ENCODE measurements at places on chromosomes 4 and X.
A peak's percentile ranks its signal among the peaks of the same experiment; 100 is the strongest.

- DNase-seq = no peak
Measured at GRCh38 chr4:89334311-89334710, 26.7 kb upstream of the GPRIN3 start.

DNA sequence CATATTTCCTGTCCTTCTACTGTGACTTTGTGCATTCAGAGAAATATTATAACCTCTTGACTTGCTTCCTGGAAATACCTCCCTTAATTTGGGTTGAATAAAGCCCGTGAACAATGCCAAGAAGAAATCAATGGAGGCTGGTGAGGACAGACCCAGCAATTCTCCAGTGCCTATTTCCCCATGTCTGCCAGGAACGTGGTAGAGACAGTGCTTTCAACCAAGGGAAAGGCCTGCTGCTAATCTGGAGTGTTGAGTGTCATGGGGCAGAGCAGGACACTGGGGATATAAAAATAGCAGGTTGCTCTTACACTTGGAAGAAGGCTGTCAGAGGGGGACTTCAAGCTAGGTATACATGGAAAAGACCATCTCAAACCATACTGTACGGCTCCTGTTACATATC, 19.9 kb downstream of the TSC22D3 start:
- no peak for DNase-seq

- DNase-seq = no peak
Measured at GRCh38 chrX:31969714-31970113, 897.9 kb upstream of the FTHL17 start.

GRCh38 chrX:35507701-35508100, 290.4 kb upstream of the MAGEB16 start:
- no peak for DNase-seq

DNA sequence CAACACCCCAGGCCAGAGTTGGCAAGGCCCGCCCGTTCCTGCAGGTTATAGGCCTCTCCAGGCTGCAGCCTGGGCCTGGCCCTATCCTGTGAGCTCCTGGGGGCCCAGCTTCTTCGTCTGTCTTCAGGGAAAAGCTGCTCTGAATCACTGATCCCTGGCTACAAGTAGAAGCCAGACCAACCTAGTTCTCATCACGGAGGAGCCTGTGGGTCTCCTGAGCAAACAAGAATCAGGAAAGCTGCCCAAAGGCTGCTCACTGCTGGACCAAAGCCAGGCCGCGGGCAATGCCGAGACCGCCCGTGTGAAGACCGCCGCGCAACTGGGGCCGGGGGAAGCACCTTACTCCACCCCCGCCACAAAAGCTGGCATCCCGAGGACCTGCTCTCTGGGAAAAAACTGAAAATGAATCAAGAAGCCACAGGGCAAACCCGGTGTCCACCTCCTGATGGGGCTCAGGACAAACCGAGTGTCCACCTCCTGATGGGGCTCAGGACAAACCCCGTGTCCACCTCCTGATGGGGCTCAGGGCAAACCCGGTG, 12.8 kb downstream of the CTBP1 start:
- DNase-seq = no peak

DNA sequence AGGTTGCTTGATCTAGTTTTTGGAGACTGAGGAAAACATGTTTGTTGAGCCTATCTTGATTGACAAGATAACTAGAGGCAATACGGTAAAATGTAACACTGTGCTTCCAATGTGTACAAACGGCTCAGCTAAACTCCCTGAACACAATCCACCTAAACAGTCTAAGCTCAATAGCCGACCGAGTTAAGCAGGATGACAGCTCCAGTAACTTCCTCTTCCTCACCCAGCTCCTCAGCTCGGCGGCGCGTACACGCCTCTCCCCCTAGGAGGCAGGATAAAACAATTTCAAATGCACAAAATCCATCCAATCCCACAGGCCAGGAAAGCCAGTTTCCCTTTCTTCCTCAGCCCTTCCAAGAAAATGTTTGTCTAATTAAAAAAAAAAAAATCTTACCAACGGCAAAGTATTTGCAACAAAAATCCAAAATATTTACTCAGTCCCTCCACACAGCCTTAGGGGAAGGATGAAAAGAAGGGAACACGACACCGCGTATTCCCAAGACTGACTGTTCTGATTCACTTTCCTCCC, 1.0 kb downstream of the CNOT6L start:
- peak; percentile 85 for DNase-seq

DNA sequence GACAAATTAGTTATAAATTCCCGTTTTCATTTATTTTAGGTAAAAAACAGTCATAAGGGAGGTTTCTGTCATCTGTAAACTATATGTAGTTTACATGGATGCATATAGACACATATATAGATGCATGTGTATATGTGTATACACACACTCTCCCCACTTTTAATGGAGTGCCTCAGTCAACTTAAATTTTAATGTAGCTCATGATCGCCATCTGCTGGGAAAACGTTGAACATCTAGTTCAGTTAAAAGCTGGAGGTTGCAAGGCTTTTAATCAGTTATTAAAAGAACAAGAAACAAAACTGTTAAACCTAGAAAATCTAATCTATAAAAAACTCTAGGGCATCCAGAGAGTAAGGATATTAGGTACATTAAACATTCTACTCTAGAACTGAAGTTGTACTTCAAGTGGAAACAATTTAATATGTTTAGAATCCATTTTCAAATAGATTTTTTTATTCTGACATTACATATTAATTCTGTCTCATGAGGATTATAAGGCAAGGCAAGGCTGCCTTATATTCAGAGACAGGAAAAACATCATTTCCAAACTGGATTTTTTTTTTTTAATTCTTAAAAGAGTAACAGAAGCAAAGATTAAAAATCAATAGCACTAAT, 122.6 kb downstream of the SHISA3 start:
- peak; percentile 5 for DNase-seq

GRCh38 chr4:73309211-73309610, 50.6 kb upstream of the ANKRD17 start:
- no peak for DNase-seq

GRCh38 chr4:73721909-73722308, 18.5 kb upstream of the CXCL8 start:
- DNase-seq = no peak

- DNase-seq = peak; percentile 20
Measured at GRCh38 chrX:132489578-132490419, 961 bp upstream of the MBNL3 start.

GRCh38 chrX:12919051-12919450, 12.6 kb downstream of the TLR8 start:
- no peak for DNase-seq

GRCh38 chr4:86603311-86603885, 9.3 kb downstream of the PTPN13 start:
- no peak for DNase-seq

DNA sequence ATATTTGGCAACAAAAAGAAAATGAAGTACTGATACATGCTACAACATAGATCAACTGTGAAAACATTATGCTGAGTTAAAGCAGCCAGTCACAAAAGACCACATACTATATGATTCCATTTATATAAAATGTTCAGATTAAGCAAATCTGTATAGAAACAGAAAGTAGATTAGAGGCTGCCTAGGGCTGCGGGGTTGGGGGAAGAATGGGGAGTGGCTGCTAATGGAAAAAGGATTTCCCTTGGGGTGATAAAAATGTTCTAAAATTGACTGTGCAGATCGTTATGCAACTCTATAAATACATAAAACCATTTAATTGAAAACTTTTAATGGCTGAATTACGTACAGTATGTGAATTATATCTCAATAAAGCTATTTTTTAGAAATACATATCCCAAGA, 46.8 kb downstream of the NEK1 start:
- DNase-seq = no peak

DNA sequence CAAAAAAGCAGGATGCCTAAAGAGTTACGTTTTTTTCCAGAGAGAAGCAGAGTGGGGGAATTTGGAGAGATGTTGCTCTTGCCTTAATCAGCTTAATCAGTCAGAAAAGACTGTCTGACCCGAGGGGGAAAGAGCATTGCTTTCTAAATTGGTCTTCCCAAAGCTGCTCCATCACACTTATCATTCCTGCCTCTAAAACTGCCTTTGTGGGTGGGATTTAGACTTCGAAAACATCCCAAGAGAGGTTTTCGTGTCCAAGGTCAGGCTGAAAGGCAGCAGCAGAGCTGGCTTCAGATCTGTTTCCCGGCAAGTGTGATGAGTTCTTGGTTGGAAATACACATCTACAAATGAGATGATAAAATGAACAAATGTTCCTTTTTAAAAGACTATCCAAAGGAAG, 155.2 kb downstream of the SH2D1A start:
- DNase-seq = no peak

GRCh38 chrX:68199062-68199848, 234.0 kb downstream of the OPHN1 start:
- no peak for DNase-seq

- no peak for DNase-seq
Measured at GRCh38 chr4:76800902-76801301, 97.0 kb downstream of the SOWAHB start.

DNA sequence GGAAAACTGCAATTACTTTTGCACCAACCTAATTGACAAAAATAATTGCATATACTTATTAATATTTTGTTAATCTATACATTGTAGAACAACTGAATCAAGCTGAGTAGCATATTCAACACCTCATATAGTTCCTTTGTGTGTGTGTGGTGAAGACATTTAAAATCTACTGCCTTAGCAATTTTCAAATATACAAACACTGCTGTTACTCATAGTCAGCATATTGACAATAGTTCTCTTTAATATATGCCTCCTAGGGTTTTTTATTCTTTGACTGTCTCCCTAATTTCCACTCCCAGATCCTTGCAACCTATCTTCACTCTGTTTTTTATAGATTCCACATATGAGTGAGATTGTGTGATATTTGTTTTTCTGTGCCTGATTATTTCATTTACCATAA, 426.8 kb downstream of the PPARGC1A start:
- no peak for DNase-seq

GRCh38 chrX:153556767-153557166, 39.3 kb downstream of the ATP2B3 start:
- no peak for DNase-seq

DNA sequence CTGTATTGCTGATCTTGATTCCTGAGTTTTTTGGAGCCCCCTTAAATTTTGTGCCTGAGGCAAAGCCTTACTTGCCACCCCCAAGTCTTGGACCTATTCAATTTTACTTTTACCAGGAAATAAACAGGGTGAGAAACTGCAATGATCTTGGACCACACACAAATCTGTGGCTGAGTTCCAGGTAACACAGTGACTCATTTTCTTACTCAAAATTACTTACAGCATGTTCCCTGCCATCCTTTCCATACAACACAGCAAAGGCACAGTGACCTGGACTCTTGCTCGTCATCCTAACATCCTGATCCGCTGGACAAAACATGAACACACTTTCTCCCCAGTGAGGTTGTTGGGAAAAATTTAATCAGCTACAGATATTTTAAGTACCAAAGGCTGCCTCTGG, 60.7 kb upstream of the S100G start:
- no peak for DNase-seq

- no peak for DNase-seq
Measured at GRCh38 chrX:73448379-73448778, 1.5 kb downstream of the CDX4 start.

GRCh38 chr4:139965789-139966188, 188.2 kb downstream of the MAML3 start:
- DNase-seq = no peak

DNA sequence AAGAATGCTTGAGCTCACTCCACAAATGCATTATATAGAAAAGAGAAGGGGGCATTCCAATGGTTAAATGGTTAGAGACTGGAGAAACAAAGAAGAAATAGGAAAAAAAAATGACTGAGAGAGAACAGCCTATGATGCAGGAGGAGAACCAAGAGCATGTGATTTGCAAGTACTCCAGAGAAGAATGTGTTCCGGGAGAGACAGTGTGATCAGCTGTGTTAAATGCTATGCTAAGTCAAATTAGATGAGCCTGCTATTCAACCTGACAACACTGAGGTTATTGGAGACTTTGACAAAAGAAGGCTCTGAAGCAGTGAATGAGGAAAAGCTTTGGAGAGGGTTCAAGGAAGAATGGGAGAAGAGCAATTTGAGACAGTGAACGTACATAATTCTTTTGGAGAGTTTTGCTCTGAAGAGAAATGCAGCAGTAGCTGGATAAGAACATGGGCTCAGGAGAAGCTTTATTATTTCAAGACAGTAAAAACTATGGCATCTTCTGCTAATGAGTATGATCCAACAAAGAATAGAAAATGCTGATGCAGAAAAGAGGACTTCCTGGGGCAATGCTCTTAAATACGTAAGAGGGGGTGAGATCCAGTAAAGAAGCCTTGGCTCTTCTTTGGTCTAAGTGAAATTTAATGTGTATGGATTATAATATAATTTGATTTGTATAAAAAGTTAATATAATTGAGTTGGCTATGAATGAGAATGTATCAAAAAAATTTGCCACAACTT, 66.3 kb downstream of the PPP3CA start:
- DNase-seq = no peak

- DNase-seq = no peak
Measured at GRCh38 chrX:13009273-13009672, 34.4 kb downstream of the TMSB4X start.

GRCh38 chr4:89539797-89540711, 232.5 kb upstream of the GPRIN3 start:
- DNase-seq = no peak

GRCh38 chr4:35772291-35772690, 472.0 kb downstream of the ARAP2 start:
- DNase-seq = no peak

- DNase-seq = no peak
Measured at GRCh38 chr4:186782302-186782701, 58.6 kb upstream of the FAT1 start.

DNA sequence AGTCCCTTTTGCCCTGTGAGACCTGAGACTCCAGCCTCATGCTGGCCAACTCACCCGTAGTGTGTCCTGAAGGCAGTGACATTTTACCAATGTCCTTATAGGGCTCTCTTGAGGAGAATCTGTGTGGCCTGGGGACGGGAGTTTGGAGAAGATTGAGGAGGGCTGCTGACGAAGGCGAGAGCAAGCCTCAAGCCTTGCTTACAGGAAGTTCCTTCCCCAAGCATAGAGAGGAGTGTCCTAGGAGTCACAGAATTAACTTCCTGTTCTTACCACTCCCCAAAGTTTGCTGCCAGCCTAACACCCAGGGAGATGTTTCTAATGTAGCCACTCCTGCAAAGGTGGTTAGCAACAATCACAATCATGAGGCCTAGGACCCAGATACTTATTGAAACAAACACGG, at the start of gene NXF3:
Gene NXF3, minus strand, starts transcription at position 202 of the 400 bp plus-strand sequence. Its CDS starts 120 bp downstream, at position 82.
- DNase-seq = no peak

DNA sequence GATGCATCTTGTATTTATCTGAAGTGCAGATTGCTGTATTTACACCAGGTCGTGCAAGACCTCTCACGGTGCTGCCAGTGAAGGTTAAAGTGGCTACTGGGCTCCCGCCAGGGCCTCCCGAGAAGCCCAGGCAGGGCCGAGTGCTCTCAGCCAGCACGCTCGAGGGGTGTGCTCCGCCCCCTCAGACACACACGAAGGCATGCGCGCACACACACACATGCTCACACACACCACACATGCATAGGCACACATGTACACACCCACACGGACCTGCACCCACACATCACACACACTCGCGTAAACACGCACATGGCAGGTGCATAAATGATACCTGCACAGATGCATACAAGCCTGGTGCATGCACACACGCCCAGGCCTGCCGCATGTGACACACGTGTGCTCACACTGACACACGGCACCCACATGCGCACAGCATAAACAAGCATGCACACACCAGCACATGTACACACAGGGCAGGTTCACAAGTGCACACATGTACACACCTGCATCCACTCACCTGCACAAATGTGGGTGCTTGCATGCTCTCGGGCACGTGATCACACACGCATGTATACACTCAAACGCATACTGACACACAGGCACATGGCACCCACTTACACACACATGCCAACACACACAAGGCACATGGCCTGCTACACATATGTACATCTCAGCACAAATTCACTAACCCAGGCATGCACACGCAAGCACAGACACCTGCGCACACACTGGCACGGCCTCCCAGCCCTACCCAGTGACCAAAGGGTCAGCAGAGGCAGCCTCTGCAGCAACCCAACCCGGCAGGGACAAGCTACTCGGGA, 71.6 kb downstream of the FAM53A start:
- no peak for DNase-seq
